ENCODE measurements at places on chromosomes 1 and 21.

DNA sequence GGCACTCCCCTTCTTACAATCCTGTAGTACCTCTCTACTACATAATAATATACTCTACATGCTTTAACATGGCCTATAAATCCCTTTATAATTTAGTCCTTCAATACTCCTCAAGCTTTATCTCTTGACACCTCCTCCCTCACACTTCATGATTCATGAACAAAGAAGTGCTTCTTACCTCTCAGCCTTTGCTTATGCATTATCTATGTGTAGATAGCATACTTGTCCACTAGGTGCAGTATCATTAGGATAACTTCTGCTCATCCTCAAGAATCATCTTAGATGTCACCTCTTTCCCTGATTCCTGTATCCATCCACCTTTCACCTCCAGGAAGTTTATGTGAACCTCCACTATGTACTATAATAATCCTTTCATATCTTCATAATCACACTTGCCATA lies 74.4 kb downstream of the COL24A1 start:
- no peak for DNase-seq

- DNase-seq: no peak
Observed at GRCh38 chr1:168083456-168084325, 53.0 kb downstream of the GPR161 start.

DNA sequence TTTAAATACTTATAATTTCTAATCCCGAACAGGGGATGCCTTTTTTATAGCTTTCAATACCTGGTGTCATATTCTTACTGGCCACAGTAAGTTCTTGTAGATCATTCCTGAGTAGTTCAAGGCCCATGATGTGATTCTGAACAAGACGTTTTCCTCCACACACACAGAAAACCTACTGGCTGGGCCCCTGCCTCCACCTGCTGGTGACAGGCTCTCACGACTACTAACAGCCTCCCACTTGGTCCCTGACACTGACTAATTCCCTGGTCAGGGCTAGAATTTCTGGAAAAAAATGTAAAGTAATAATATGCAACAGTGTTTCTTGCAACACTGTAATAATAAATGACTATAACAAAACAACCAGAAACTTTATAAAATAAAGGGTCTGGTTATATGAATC lies 50.4 kb upstream of the RIPK4 start:
- no peak for DNase-seq

DNA sequence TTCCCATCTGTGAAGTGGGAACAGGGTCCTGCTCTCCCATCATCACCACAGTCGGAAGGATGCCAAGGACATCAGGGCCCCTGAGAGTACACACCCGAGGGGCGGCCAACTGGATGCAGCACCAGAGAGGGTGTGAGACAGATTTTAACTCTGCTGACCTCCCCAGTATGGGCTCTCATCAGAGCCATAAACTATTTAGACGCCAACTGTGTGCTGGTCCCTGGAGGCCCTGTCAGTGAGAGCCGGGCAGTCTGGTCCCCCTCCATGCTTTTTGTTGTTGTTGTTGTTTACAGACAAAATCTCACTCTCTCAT lies 1.7 kb downstream of the FGR start:
- DNase-seq: no peak

DNA sequence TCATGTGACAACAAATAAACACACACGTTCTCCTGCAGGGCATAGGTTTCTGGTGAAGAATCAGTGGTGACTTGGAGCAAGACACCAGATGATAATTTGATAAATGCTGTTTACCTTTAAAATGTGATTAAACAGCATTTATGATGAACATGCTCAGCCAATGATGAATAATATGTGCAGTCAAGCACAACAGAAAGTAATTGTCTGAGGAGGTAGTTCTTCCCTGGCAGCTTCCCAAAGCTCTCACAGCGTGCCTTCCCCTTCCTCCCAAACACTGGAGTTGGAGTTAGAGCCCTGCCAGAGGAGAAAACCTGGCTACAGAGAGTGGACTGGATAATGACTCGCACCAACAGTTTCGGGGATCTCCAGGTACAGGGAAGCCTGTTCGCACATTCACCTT lies 463.5 kb downstream of the SMYD3 start:
- no peak for DNase-seq

GRCh38 chr1:82215056-82215852 lies 414.5 kb downstream of the ADGRL2 start:
- no peak for DNase-seq

- DNase-seq: no peak
Observed at GRCh38 chr1:91872559-91873081, 13.3 kb downstream of the TGFBR3 start.

DNA sequence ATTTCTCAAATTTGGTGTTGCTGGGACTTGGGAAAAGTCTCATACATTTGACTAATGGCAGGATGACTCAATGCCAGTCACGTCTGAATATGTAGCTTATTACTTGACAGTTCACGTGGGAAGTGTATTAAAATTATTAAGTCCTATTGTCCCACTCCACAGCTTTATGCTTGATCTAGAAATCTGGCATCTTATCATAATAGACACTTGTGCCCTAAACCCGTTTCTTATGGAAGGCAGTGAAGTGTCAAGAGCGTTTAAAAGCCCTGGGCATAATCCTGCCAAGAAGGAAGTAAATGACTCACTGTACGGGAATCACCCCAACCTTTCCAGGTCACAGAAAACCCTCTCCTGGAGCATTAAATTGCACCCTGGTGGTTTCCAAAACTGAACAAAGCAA lies 207.4 kb downstream of the APP start:
- no peak for DNase-seq

DNA sequence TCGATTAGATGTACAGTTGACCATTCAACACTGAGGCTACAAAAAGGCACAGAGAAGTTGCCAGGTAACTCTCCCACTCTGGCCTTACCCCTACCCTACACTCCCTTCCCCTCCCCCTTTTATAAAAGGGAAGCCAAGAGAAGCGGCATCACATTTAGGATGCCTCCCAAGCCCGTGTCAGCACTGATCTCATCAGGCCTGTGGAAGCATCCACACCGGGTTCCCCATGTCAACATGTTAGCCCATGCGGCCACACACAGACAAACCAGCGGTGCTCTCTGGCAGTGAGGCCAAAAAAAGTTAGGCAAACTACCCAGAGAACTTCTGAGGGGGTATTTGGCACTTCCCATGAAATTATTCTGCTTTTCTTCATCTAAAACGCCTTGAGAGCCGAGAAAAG lies 29.9 kb downstream of the BCAR3 start:
- no peak for DNase-seq

GRCh38 chr1:119569095-119569494 lies 62.1 kb downstream of the HSD3B1 start:
- no peak for DNase-seq

DNA sequence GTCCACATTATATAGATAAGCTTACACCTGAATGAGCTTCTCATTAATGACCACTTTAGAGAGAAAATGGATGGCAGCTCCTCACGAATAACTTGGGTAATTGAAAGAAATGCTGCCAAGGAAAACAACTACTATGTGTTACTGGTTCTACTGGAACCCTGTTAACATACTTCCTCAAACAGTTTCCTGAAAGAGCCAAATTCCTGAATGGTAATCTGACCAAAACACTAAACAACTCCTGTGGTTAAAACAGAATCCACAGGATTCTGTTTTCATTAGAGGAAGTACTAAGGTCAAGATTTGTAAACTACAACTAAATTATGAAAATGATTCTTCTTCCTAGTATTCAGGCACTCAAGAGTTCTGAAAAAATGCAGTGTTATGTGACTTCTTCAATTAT lies 107.2 kb downstream of the DNM3 start:
- DNase-seq: no peak

DNA sequence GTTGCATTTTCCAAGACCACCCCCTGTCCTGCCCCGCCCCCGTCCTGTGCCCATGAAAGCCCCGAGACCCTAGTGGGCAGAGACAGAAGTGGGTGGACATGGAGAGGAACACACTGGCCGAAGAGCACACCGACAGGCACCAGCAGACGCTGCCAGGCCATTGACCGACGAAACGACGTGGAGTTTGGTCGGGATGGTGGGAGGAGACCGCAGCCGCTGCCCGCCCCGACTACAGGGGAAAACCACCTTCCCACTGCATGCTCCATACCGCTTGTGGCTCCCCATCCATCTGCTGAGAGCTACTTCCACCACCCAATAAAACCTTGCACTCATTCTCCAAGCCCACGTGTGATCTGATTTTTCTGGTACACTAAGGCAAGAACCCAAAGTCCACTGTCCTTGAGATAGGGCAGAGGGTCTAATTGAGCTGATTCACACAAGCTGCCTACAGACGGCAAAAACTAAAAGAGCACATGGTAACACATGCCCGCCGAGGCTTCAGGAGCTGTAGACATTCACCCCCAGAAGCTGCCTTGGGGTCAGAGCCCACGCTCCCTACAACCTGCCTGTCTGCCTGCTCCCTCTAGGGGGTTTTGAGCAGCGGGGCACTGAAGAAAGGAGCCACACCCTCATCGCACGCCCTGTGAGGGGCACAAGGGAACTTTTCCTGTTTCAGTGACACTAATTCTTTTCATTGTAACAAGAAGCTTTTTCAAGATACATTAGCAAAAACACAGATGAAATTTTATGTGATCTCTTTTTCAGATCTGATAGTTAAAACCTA lies 81.2 kb upstream of the RAB3GAP2 start:
- DNase-seq: no peak

GRCh38 chr1:46303872-46304326 lies 401 bp downstream of the UQCRH start:
- no peak for DNase-seq

DNA sequence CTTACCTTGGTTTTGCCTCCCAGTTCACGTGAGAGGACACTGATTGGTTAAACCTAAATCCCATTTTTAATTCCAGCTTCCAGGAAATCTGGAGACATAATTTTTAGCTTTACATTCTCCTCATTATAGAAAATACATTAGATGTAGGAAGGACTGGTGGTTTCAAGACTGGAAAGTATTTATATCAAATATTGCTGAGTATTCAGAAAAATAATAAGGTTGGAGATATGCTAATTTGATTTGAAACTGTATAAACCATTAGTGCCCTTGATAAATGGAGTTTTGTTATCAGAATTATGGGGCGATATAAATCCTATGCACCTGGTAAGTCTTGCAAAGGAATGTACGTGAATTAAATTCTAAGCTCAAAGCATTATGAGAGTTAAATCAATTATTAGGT lies 218.0 kb upstream of the ADGRL4 start:
- DNase-seq: no peak

DNA sequence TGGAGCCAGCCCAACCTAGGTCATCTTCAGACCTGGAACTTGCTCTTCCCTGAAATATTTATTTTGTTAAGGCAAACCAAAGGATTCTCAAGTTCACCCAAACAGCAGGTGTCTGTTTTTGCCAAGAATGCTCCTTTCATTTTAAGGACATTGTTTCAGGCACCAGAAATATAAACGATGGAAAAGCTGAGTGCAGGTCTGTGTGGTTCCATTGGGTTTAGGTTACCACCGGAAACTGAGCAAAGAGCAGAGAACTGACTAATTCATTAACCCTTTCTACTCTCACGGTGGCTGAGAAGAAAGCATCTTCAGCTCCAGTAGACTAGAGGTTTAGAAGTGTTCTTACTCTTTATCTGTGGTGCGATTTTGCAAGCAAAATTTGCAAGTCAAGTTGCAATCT lies 38.0 kb upstream of the ZC3H11B start:
- no peak for DNase-seq

- DNase-seq: no peak
Observed at GRCh38 chr1:192521734-192522133, 53.8 kb upstream of the RGS1 start.

DNA sequence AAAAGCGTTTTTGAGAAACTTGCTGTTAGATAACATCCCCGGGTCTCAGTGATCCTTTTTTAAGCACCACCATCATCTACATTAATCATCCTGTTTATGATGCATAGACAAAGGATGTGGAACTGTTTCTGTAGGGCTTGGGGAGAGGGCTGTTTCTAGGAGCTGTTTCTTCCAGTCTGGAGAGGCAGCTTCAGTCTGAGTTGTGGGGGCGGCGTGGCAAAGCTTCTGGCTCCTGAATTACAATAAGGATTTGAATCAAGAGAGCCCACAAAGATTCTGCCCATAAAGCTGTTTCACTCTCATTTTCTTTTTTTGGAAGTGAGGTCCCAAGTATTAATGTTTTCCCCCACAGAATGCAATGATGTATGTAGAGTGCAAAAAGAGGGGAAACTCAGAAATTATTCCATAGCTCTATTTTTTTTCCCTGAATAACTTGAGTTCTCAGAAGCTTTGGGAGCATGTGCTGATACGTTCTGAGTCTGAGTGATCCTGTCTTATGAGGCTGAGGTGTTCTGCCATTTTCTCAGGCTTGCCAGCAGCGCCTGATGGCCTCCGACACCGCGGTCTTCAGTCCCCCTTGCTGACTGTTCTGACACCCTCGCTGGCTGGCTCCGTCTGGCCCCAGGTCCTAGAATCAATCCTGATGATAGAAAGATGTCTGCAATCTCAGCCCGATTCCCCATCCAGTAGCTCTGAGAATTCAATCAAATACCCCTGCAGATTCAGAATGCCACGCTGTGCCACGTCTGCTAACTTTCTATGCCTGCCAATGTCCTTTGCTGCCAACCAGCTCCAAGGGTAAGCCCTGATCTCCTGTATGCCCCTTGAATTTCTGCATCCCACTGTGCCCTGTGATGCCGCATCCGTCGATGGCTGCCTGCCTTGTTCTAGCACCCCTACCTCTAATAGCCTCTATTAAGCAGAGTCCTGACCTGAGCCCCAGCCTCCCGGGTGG lies 92.4 kb upstream of the AKT3 start:
- no peak for DNase-seq

- DNase-seq: no peak
Observed at GRCh38 chr1:179745131-179745611, 2.1 kb downstream of the FAM163A start.
